ENCODE measurements at places on chromosomes 5 and 9. TPM values are rescaled to one million over a fixed set of nuclear protein-coding genes. Genes with fewer than 3 reads are reported as not detected.

- H3K4me3 ChIP-seq = no peak overlapping the region
- no peak for DNase-seq
- no peak overlapping the region for H3K27ac ChIP-seq
- no peaks in the 10 kb centered on the region for H3K27me3 ChIP-seq
- no peaks in the 10 kb centered on the region for H3K36me3 ChIP-seq
These were observed 260.3 kb upstream of the IRX1 start for GRCh38 chr5:3335301-3335700.

DNA sequence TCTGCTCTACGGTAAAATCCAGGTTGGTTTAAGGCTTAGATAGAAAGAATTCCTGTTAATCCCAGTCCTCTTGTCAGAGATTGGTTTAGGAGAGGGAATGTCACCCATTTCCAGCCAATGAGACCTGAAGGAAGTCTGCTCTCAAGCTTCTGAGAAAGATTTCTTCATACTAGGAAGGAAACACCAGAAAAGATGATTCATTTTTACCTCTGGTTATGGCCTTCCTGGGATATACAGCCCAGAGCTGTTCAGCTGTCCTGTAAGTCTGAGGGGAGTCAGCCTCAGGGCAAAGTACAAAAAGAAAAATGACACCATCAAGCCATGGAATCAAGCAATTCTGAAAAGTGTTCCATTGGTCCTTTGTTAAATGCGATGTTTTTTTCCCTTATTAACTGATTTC lies 18.6 kb upstream of the CFAP95 start:
- H3K36me3 ChIP-seq = no peaks in the 10 kb centered on the region
- no peak overlapping the region for H3K4me3 ChIP-seq
- H3K27ac ChIP-seq = no peak overlapping the region
- no peak for DNase-seq
- H3K27me3 ChIP-seq = no peaks in the 10 kb centered on the region

GRCh38 chr5:154583671-154584177 lies 105.7 kb upstream of the HAND1 start:
- no peaks in the 10 kb centered on the region for H3K4me1 ChIP-seq
- peaks cover 4% of the 10 kb centered on the region for H3K27me3 ChIP-seq
- H3K27ac ChIP-seq = no peak overlapping the region
- H3K36me3 ChIP-seq = no peaks in the 10 kb centered on the region
- no peak overlapping the region for H3K4me3 ChIP-seq

DNA sequence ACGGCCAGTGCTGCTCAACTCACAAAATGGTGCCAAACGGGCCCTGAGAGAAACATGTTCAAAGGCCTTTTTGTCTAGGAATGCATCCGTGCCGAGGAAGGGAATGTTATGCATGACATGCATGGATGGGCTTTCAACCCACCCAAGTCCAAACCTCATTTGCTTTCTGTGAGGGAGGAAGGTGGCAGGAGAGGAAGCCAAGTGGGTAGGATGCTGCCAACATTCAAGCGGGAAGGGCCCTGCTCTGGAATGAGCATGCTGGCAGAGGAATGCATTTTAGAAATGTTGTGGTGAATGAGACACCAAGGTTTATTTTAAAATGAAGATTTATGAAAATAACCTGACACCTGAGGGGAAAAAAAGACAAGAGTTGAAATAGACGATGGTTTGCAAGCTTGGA lies 479.1 kb downstream of the CCDC171 start:
- no peaks in the 10 kb centered on the region for H3K27me3 ChIP-seq
- H3K4me1 ChIP-seq = peaks cover 3% of the 10 kb centered on the region
- no peak for DNase-seq
- H3K27ac ChIP-seq = no peak overlapping the region
- no peaks in the 10 kb centered on the region for H3K36me3 ChIP-seq

DNA sequence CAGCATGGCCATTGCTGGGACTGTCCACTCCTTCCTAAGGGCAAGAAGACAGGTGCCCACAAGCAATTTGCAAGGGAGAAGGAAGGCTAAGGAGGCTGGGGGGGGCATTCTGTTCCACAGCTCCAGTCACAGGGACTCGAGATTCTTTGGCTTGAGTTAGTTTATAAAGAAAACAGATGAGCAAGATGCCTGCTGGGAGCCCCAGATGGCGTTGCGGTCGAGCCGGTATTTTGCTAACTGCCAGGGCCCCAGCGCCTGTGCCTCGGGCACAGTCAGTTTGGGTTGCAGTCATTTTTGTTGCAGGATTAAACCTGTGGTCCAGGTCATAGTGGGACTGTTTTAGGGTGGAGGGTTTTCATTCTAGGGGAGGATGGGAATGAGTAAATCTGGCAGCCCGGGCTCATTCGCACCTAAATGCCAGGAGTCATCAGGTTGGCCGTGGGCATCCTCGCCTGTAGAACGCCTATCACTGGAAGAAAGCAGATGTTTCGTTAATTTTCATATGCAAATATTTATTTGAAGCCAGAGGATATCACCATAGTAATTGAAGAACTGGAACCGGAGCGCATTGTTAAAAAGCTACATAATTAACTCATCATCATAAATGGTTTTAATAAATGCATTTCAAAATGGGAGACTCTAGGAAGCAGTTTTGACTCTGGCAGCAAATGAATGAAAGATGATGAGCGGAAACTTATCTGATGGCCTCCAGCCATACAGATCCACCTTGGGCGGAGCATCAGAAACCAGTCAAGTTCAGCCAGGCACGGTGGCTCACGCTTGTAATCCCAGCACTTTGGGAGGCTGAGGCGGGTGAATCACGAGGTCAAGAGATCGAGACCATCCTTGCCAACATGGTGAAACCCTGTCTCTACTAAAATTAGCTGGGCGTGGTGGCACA lies 87.1 kb upstream of the FCN2 start:
- no peak overlapping the region for H3K4me3 ChIP-seq
- no peaks in the 10 kb centered on the region for H3K27me3 ChIP-seq
- H3K4me1 ChIP-seq = no peaks in the 10 kb centered on the region
- no peak overlapping the region for H3K27ac ChIP-seq
- no peak for DNase-seq
- H3K36me3 ChIP-seq = no peaks in the 10 kb centered on the region

DNA sequence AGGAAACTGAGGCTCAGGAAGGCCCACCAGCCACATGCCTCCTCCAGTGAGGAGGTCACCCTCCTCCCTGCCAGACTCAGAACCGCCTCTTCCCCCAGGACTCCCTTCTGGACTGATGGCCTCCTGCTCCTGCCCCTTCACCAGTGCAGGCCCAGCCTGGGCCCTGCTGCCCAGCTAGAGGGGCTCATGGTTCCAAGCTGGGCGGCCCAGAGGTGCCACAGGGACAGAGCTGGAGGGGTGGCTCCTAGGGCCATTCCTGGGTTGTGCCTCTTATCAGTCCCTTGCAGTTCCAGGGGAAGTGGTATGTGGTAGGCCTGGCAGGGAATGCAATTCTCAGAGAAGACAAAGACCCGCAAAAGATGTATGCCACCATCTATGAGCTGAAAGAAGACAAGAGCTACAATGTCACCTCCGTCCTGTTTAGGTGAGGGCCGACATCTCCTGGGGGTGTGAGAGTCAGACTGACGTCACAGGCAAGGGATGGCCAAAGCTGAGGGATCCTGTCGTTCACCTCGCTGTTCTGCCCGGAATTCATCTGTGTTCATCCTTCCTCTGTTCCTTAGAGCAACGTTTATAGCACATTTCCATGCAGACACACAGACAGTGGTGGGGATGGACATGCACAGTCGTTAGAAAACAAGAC lies 819 bp downstream of the LCN2 start:
- no peak for DNase-seq
- H3K36me3 ChIP-seq = no peaks in the 10 kb centered on the region
- H3K4me3 ChIP-seq = no peak overlapping the region
- H3K4me1 ChIP-seq = no peaks in the 10 kb centered on the region
- H3K27me3 ChIP-seq = no peaks in the 10 kb centered on the region

Gene PCDHGA5
- 0.51 TPM for total RNA-seq

All from endodermal cell (in vitro differentiated cells).